ENCODE measurements at places on chromosomes 5 and 9.

DNA sequence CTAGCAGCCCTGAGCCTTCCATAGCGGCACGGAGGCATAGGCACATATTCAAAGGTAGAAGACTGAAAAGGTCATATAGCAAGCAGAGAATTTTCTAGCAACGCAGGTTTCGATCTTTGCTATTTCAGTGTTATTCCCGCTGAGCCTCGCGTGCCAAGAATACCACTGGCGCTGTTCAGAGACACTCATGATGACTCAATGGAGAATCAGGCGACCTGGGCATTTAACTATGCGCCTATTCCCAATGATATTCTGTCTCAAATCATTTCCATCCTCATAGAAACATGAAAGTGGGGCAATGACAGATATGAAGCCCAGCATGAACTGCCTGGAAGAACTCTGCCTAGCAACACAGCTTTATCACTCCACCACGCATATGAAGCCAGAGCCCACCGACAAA lies 59.9 kb downstream of the EFNA5 start:
- DNase-seq: no peak

GRCh38 chr9:21923694-21924093 lies 70.5 kb downstream of the CDKN2A start:
- no peak for DNase-seq

DNA sequence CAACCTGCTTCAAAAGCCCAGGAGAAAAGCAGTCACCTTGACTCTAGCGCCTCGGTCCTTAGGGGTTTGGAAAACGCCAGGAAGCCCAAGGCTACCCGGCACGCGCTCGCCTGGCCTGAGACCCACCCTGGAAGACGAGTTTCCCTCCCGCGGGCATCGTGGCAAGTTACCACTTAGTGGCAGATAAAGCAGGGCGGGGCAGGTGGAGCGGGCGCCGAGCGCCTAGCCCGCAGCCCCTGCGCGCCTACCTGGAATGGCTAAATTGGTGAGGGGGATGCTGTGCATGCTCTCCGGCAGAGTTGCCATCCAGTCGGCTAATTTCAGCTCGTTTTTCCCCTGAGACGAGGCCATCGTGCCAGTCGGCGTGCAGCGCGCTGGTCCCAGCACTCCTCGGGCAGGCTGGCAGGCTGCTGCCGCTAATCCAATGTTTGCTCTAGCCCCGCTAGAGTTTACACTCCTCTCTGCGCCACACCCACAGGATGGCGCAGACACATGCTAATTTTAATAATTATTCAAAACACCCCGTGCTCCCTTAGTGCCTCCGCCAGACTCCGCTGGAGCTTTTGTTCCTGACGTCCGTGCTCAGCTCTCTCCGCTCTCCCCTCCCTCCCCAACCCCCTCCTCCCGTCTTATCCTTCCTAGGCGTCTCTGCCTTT lies at the start of gene PLCXD3:
TSS of gene PLCXD3 (minus strand) at position 426 of the 656 bp plus-strand sequence. CDS start at position 351, 75 bp downstream.
- peak; percentile 18 for DNase-seq

DNA sequence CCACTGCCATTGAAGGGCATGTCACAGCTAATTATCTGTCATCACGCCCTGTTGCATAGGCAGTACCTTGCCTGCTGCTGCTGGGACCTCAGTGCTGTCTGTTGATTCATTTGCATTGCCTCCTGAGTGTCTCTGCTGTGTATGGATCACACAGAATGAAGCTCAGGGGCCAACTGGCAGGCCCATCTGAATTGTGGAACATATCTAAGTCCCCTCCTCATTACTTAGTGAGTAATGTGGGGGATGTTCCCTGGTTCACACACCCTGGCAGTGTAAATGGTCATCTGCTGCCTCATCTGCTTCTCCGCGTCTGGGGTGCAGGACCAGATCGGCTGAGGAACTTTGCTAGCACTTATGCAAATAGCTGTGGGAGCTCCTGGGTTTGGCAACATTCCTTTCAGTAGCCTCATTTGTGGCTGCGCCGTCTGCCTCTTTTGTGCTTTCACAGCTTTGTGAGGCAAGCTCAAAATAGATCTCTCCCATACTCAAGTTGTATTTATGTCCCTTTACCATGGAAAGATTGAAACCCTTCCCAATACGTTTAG lies 25.4 kb downstream of the TYRP1 start:
- no peak for DNase-seq

DNA sequence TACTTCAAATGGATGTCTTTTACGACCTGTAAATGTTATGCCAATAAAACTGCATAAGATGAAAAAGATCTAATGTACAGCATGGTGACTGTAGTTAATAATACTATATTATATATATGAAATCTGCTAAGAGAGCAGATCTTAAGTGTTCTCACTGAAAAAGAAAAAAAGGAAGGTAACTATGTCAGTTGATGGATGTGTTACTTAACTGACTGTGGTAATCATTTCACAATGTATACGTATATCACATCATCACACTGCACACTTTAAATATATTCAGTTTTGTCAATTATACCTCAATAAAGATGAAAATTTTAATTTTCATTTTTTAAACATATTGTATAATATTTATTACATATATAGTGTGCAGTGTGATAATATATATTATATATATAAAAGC lies 31.9 kb downstream of the THBS4 start:
- DNase-seq: no peak

DNA sequence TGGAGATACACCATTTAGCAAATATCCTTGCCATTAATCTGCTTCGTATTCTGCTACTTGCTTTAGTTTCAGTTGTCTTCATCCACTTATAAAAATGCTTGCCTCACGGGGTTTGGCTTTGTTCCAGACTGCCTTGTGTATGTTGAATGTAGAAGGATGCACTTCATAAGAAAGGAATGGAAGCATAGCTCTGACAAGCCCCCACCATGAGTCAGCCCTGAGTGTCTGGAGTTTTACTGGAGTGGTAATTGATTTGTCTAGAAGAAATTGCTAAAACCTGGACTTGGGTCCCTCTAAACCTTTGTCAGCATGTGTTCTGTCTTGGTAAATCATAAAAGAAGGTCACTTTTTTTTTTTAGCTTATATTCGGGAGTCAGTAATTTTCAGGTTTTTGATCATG lies 4.6 kb downstream of the TEX48 start:
- peak; percentile 94 for DNase-seq

GRCh38 chr5:87405472-87406155 lies 7.1 kb downstream of the CCNH start:
- DNase-seq: no peak

DNA sequence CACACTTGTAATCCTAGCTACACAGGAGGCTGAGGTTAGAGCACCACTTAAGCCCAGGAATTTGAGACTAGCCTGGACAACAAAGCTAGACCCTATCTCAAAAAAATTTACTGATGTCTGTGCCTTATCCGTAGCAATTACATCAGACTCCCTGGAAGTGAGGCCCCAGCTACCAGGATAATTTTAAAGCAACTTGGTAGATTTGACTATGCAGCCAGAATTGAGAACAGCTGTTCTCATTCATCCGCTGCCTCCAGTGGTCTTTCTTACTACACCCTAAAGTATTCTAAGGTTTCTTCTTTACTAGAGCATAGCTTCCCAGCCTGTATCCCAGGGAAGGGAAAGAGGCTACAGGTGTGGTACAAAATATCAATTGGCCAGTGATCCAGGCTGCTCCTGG lies 20.4 kb upstream of the C9orf152 start:
- DNase-seq: no peak

DNA sequence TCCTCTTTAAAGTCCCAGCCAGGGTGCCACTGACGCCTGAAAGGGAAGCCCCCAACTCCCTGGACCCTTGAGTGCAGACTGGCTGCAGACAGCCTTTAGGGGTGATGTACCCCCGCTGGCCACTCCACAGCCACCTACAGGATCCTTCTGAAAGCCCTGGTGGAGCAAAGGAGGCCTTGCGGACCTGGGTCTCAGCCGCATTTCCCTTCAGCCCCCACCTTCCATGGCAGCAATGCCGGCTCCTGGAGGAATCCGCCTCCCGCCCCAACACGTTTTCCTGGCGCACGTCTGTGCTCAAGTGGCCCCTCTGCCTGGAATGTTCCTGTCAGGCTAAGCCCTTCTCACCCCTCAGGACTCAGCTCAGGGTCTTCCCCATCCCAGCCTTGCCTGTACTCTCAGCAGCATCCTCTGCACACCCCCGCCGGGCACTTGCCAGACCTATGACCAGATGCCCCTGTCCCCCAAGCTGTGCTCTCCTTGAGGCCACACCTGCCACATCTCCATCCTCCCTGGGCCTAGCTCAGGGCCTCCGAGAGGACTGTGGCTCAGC lies 134.1 kb upstream of the RAPGEF1 start:
- DNase-seq: no peak

DNA sequence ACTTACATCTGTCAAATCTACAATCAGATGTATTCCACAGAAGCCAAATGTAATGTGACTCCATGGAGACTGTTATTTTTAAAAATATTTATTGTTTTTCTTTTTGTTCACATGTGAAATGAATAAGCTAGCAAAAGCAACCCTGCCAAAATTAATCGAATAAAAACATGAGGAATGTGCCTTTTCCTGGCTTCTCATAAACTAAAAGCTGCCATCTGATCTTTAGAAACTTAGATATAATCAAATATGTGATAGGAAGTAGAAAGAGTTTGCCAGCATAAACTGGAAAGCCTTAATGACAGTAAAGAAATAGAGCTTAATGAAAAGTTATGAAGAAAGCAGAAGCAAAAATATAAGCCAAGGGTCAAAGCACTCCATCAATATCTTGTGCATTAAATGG lies 1724.7 kb upstream of the WWC1 start:
- no peak for DNase-seq

DNA sequence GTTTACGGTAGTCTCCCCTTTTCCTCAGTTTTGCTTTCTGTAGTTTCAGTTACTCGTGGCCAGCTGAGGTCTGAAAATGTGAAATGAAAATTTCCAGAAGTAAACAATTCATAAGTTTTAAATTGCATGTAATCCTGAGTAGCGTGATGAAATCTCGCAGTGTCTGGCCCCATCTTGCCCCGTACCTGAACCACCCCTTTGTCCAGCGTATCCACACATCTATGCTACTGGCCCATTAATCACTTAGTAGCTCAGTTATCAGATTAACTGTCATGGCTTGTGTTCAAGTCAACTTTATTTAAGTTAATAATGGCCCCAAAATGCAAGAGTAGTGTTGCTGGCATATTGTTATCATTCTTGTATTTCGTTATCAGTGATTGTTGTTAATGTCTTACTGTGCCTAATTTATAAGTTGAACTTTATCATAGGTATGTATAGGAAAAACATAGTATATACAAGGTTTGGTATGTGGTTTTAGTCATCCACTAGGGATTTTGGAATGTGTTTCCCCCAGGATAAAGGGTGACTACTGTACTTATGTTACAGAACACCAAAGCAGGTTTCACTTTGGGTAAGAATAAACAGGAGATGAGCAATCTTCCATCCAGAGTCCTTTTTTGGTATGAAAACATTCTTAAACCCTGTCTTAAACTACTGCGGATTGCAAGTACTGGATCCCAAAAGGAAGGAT lies 118.4 kb upstream of the KCNN2 start:
- DNase-seq: peak; percentile 41

- no peak for DNase-seq
Measured at GRCh38 chr9:7146582-7146981, 388.8 kb downstream of the KDM4C start.

GRCh38 chr5:50576686-50577256 lies 89.7 kb upstream of the PARP8 start:
- no peak for DNase-seq

DNA sequence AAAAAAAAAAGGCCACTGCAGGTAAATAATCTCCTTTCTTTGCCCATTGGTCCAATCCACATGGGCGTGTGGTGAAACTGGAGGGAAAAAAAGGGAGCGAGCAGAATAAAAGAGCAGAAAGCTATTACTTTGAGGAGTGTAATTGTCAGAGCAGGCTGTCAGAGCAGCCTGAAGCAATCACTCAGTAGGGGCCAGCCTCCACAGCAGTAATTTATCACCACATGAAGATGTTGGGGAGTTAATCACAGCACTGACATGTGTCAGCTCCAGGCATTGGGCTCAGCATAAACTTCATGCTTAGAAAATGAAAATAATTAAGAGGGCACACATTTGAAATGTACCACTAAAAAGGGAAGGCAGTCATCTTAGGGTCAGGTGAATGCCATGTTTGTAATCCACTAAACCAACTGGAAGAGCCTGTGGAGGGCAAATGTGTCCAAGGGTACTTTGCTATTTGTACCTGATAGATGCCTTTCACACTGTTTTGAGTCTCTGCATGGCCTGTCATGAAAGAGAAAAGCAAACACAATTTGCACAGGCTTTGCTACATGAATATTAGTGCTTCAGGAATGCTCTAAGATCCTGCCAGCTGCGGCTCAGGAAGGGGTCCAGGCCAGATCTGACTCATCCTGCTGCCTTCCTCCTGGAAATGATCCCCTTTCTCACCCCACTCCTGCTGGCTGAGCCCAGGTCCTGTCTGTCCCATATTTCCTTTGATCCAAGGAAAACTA lies 2.9 kb upstream of the PTGER4 start:
- peak; percentile 91 for DNase-seq

GRCh38 chr9:32782476-32783167 lies 718 bp upstream of the TMEM215 start:
- DNase-seq: no peak

- no peak for DNase-seq
Measured at GRCh38 chr9:89639367-89639795, 34.6 kb downstream of the GADD45G start.

- DNase-seq: no peak
Measured at GRCh38 chr9:124042201-124042721, 30.7 kb downstream of the LHX2 start.

DNA sequence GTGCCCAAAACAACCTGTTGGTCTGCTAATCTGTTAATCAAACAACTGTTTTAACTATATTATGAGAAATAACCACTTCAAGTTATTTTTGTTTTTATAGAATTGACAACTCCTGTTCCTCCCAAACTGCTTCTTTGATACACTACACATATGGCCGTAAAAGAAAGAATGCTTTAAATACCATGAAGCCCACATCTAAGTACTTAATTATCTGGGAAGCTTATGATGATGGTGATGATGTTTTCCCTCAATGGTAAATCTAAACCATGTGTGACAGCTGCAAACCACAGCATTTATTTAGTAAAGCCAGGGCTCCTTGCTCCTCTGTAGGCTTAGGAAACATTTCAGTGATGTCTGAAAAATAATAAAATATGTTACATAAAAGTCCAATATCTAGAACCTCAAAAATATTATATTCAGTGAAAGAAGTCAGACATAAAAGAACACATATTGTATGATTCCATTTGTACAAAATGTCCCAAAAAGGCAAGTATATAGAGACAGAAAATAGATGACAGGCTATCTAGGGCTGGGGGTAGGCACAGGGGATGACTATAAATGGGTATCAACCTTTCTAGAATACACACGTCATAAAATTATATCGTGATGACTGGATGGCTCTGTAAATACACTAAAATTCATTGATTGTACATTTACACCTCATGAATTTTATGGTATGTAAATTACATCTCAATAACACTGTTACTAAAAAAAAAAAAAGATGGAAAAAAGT lies 154.1 kb downstream of the EFNA5 start:
- peak; percentile 42 for DNase-seq

GRCh38 chr5:159091065-159091464 lies 8.7 kb downstream of the EBF1 start:
- no peak for DNase-seq
